Right lung (tissue), 10 donors: ENCODE measurements at places on chromosomes 1 and 21. TPM values are rescaled to one million over a fixed set of nuclear protein-coding genes. Genes with fewer than 3 reads are reported as not detected.

DNA sequence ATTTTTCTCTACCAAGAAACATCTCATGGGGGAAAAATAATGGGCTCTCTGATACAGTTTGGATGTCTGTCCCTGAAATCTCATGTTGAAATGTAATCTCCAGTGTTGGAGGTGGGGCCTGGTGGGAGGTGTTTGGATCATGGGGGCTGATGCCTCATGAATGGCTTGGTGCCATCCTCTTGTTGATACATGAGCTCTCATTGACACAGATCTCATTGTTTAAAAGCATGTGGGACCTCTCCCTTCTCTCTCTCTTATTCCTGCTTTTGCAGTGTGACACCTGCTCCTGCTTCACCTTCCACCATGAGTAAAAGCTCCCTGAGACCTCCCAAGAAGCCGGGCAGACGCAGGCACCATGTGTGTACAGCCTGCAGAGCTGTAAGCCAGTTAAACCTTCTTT, 332.5 kb upstream of the NRIP1 start:
- no peak for DNase-seq

DNA sequence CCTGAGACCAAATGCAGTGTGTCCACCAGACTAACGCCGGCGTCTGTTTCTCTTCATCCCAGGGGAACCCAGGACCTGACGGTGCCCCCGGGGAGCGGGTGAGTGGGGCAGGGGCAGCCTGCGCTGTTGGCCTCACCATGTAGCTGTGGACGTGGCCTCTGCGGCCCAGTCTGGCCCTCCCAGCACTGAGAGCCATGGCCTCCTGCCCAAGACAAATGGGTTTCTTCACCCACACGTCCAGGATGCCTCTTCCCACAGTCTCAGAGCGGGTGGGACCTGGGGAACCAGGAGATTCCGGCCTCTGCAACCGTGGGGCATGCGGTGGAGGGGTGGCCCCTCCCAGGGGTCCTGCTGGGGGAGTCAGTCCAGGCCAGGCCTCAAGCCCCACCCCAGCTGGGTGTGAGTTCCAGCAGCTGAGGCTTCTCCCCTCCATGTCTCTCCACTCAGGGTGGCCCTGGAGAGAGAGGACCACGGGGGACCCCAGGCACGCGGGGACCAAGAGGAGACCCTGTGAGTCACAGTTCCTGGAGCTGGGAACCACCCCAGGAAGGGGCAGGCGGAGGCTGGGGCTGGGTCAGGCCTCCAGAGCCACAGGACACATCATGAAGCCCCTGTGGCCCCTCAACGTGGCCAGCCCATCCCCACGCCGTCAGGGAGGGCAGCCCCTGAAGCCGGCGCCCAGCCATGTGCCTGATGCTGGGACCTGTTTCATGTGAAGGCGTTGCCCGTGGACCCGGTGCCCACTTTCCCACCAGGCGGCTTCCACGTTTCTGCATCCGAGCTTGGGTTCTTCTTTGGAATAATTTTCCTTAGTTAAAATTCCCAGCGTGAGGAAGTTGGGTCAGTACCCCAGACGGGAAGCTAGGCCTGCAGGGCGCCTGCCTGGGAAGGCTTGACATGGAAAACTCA, 11.0 kb downstream of the COL6A1 start:
- no peak for DNase-seq

- DNase-seq, result no peak
Observed at GRCh38 chr1:111274653-111275052, 16.0 kb upstream of the CHIA start.

The SERINC2 gene
- 9.4 TPM for polyA plus RNA-seq

DNA sequence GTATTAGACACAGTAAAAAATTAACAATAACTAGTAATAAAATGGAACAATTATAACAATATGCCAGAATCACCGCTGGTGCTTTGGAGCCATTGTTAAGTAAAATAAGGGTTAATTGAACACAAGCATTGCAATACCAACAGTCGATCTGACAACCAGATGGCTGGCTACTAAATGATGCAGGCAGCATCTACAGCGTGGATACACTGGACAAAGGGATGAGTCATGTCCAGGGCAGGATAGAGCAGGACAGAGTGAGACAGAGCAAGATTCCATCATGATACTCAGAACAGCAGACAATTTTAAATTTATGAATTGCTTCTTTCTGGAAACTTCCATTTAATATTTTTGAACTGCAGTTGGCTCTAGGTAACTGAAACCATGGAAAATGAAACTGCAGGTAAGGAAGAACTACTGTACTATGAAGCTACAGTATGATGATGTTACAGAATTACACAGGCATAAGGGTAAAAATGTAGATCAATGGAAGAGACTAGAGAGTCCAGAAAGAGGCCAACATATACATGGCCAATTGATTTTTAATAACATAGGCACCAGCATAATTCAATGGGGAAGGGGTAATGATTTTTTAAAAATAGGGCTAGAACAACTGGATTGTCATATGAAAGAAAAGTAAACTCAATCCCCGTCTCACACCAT, 168.7 kb downstream of the RRAGC start:
- DNase-seq, result no peak

DNA sequence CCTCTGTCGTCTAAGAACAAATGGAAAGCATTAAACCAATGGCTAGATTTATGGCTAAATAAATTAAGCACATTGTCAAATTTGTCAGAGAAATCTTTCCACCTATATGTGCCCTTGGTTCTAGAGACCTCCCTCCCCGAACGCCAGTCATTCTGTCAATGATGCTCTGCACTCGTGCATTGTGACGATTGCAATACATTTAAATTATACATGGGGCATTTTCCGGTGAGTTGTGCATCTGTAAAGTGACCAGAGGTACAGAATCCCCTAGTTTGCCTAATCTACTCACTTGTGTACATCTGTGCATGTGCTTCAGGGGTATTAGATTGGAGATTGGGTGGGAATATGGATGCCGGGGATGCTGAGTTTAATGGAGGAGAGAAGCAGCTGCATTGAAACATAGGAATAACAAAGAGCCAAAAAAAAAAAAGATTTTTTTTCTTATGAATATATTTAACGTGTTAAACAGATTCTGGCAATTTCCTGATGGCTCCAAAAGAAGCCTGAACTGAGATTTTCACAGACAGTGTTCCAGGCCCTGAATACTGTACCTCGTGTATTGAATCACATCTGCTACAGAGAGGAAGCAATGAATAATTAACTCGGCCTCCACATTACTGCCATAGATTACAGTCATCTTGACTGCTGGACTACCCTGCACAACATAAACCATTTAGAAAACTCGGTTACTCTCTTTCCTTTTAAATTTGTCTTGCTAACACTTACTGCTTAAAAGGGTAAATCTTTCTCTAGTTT, 149.0 kb upstream of the C1orf87 start:
- no peak for DNase-seq

DNA sequence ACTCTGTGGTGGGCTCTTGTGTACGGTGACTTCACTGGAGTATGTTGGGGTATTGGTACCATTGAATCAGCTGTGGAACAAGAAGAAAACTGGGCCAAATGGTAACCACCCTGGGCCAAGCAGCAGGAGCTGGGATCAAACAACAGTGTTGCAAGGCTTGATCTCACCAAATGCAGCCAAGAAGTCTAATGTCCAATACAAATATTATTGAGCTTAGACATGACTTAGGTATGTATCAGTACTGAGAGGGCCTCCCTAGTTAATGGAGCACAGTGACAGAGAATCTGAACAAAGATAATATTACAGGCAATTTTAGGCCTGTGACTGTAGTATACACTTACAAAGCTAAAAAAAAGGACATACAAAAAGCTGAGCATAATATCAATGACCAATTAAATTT, 604.8 kb downstream of the PLA2G4A start:
- no peak for DNase-seq

The KAZN gene
- polyA plus RNA-seq, result 26.4 TPM

The LCE5A gene
- polyA plus RNA-seq, result not detected

GRCh38 chr1:116514708-116515525, 55.9 kb downstream of the CD58 start:
- no peak for DNase-seq

GRCh38 chr21:38196036-38196435, 60.8 kb upstream of the KCNJ15 start:
- DNase-seq, result no peak

DNA sequence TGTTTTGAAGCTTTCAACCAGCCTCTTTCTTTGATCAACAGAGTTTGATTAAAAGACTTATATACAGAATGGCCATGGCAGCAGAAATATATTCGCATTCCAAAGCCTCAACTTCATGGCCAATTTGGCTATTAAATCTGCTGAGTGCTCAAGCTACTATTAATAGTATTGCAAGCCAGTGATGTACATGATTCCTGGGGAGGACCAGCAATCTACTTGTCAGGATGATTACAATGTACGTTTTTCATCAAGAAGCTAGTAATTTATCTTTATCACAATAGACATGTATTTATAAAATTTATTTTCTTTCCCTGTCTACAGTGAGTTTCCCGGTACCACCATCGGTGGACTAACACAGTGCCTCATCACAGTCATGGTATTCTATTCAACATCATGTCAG, 515.5 kb downstream of the AMY1C start:
- no peak for DNase-seq

GRCh38 chr1:162755306-162755705, 35.2 kb upstream of the HSD17B7 start:
- DNase-seq, result no peak

DNA sequence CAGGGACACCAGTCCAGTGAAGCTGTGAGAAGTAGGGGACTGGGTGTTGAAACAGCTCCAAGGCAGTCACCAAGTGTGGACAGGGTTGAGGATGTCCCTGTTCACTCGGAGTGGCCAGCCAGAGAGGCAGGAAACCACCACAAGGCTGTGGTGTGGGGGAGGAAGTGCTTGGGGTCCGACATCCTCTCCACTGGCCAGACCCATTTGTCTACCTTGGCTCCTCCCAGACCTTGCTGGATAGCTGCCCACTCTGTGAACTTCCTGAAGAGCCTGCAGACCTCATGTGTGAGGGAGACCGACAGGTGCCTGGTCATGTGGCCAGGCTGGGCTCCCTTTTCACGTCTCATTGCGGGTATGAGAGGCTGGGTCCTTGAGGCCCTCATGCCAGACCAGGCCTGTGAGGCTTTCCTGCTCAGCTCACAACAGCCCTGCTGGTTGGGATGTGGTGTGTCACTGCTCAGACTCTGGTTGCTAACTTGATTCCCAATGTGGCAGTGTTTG, 21.8 kb downstream of the CYP4B1 start:
- no peak for DNase-seq

GRCh38 chr1:17636612-17637011, 97.1 kb downstream of the ARHGEF10L start:
- DNase-seq, result no peak

GRCh38 chr21:28193189-28193588, 799.5 kb downstream of the LTN1 start:
- no peak for DNase-seq

DNA sequence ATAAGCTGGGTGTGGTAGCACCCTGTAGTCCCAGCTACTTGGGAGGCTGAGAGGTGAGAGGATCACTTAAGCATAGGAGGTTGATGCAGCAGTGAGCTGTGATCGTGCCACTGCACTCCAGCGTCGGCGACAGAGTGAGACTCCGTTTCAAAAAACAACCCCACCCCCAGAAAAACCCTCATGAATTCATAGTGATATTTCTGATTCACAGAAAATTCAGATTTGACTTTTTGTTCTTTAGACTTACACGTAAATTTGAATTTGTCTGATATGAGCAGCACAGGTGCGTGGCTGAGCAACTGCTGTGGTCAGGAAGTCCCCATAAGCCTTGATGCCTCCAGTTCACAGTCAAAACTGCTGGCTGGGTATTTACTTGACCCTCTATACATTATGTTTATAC, 10.0 kb upstream of the MORC3 start:
- DNase-seq, result no peak

- DNase-seq, result no peak
Observed at GRCh38 chr1:55143684-55144083, 71.5 kb downstream of the USP24 start.

DNA sequence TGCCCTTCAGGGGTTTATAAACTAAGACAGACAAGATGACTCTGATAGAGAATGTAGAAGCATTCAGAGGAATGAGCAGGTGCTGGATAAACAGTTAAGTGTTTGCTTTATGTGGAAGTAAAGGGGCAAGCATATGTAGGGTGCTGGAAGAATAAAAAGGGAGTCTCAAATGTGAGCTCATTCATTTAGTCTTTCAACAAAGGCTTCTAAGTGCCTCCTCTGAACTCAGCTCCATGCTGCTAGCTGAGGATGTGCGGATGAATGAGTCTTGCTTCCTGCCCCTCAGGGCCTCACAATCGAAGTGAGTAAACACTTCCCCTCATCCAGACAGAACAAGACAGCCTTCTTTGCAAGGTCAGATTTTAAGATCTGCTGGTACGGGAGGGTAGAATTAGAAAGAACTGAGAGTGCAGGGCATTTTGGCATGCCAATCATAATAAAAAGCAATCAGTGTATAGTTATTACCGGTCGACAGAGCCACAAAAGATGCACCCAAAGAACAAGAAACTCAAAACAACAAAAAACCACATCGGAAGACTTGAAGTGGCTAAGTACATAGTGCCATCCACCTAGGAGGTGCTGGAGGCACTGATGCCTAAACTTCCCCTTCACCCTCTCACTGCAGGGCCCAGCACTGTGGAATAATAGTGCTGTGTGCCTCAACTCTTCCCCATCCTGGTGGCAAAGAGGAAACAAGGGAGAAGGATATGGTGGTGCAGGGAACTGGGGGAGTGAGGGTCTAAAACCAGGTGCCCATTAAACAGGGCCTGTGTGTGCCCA, 69.8 kb downstream of the TNR start:
- no peak for DNase-seq

DNA sequence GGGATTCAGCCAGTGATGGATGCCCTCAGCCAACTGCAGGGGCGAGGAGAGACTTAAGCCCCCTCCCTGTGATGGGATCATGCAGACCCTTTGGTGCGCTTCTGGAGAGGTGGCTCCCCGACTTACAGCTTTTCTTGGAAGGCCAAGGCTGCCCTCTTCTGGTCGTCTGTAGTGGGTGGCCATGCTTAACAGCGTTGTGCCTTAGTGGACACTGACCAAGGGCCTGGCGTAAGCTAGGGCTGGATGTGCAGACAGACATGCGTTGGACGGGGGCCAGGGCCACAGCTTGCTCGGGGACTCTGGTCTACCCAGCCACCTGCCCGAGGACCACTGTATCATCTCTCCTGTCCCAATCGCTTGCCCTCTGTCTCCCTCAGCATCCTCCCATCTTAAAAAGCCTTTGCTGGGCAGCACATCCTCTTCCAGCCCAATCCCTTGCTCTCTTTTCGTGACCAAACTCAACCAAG, 5.5 kb downstream of the AZIN2 start:
- peak; percentile 57 for DNase-seq

The KRTAP13-2 gene
- polyA plus RNA-seq, result not detected

GRCh38 chr1:1796466-1796865, 18.2 kb upstream of the NADK start:
- DNase-seq, result no peak

DNA sequence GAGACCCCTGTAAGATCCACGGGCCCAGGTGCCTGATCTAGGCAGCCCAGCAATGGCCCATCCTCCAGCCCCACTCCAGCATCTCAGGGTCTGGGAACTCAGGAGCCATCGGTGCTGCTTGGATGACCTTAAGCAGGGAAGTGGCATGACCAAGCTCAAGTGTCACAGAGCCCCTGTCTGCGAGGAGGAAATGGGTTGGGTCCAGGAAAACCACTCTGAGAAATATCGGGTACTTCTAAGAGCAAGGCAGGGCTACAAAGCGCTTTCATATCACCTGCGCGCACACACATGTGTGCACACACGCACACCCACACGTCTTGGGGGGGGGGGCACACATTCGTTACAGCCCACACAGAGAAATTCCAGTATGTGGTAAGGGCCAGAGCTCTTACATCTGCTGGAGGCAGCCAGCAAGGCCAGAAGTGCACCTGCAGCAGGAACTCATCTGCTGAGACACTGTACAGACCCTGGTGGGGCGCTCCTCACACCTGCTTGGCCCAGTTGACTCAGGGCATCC, 32.6 kb upstream of the SPOCD1 start:
- no peak for DNase-seq
